ENCODE measurements at places on chromosomes 11 and 22. TPM values are rescaled to one million over a fixed set of nuclear protein-coding genes. Genes with fewer than 3 reads are reported as not detected.
A peak's percentile ranks its signal among the peaks of the same experiment; 100 is the strongest.

CALCA gene
- total RNA-seq: not detected

- no peak for DNase-seq
Observed at GRCh38 chr22:35510951-35511350, 29.7 kb upstream of the RASD2 start.

DNA sequence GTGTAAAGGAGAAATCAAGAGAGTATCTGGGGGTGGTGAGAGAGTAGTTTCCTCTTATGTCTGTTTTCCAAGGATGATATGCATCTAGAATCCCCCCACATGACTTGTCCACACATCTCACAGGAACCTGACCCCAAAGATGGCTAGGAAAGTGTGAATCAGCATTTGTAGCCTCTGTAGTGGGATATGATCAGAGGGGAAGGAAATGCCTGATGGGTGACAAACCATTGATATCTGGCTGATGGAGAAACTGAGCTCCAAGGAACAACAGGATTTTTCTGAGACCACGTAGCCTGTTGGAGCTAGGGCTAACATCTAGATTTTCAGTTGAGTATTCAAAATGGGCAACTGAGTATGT, 369.4 kb downstream of the DDX10 start:
- no peak for DNase-seq

DNA sequence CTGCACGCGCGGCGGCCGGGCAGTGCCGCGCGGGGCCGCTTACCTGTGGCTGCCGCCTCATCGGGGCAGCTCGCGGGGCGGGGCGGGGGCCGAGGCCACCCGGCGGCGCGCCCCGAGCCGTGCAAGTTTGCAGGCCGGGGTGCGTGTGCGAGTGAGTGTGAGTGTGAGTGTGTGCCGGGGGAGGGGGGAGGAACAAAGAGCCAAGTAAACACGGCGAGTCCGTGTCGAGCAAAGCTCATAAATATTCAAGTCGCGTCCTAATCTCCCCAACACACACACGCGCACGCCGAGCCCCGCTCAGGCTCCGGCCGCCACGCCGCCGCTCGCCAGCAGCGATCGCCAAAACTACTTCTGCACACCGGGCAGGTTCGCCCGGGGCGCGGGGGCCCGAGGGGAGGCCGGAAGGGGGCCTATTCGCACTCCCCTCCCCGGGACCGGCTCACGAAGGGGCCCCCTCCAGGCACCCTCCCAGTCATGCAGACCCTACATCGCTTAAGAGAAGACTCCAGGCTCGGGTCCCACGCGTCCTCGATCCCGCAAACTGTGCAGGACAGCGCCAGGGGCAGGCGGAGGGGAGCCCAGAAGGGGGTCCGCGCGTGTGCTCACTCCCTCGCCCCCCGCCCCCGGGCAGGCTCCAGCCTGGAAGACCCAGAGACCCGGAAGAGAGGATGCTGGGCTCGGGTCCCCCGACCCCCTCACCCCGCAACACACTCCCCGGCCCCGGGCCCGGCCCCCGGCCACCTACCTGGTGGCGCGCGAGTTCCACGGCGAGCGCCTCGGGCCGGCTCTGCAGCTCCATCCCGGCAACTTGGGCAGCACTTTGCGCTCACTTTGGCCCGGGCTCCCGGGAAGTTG, 827 bp downstream of the PHF21B start:
- no peak for DNase-seq

IGSF22 gene
- total RNA-seq: 0.94 TPM

CARD16 gene
- 10.9 TPM for total RNA-seq

DNA sequence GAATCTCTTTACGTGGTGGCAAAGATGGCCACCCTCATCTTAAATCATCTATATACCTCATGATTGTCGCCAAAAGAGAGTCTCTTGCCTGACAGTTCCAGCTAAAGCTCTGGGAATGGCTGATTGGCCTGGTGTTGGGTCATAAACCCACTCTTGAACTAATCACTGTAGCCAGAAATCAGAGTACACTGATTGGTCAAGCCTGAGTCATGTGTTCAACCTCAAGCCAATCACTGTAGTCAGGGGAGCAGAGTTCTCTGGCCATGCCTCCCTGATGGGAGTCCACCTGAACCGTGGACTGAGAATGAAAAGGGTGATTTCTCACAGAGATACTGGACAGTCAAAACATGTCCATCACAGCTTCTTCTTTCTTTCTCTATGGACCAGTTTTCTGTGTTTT, 45.8 kb downstream of the RCN1 start:
- no peak for DNase-seq

SMTNL1 gene
- not detected for total RNA-seq

ZP1 gene
- not detected for total RNA-seq

- no peak for DNase-seq
Observed at GRCh38 chr22:40922484-40923303, 28.5 kb upstream of the RBX1 start.

GRCh38 chr11:65579291-65579690, 3.4 kb downstream of the EHBP1L1 start:
- DNase-seq: no peak

GRCh38 chr11:68890490-68891231, 13.0 kb downstream of the MRPL21 start:
- DNase-seq: peak; percentile 91

- no peak for DNase-seq
Observed at GRCh38 chr11:110493346-110493745, 63.6 kb downstream of the FDX1 start.

MAPK8IP2 gene
- 0.57 TPM for total RNA-seq

- DNase-seq: no peak
Observed at GRCh38 chr11:64637334-64638017, 46.5 kb downstream of the SLC22A12 start.

SLC16A8 gene
- not detected for total RNA-seq

DNA sequence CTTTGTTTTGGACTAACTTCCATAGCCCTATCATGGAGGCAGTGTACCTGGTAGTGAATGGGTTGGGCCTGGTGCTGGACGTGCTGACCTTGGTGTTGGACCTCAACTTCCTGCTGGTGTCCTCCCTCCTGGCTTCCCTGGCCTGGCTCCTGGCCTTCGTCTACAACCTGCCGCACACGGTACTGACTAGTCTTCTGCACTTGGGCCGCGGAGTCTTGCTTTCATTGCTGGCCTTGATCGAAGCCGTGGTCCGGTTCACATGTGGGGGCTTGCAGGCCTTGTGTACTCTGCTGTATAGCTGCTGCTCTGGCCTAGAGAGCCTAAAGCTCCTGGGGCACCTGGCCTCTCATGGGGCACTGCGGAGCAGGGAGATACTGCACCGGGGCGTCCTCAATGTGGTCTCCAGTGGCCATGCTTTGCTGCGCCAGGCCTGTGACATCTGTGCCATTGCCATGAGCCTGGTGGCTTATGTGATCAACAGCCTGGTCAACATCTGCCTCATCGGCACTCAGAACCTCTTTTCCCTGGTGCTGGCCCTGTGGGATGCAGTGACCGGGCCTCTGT, 846 bp downstream of the RNF26 start:
- no peak for DNase-seq

GRCh38 chr22:27224485-27225374, 567.3 kb downstream of the MIAT start:
- DNase-seq: peak; percentile 47

DNA sequence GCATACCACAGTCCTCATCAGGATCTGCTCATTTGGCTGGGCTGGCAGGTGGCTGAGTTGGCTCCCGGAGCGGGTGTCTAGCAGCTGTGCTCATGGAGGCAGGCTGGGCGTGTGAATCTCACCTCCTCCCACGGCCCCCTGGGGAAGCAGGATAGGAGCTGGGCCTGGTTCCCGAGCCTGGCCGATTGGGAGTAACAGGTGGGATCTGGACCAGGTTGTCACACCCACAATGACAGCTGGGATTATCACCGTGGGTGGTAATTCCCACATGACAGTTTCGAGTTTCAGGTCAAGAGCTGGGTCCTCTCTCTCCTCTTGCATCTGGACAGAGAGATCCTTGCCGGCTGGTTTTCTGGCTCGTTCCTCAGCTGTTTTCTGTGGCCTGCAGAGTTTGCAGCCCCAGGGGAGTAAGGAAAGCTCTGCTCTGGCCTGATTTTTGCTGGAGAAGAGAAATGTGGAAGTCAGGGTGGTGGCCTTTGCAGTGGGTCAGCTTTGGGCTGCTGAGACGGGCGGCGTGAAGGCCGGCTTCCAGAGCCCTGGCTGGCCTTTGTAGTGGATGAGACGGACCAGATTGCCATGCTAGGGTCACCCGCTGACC, 57.0 kb downstream of the BCR start:
- DNase-seq: peak; percentile 91

DNA sequence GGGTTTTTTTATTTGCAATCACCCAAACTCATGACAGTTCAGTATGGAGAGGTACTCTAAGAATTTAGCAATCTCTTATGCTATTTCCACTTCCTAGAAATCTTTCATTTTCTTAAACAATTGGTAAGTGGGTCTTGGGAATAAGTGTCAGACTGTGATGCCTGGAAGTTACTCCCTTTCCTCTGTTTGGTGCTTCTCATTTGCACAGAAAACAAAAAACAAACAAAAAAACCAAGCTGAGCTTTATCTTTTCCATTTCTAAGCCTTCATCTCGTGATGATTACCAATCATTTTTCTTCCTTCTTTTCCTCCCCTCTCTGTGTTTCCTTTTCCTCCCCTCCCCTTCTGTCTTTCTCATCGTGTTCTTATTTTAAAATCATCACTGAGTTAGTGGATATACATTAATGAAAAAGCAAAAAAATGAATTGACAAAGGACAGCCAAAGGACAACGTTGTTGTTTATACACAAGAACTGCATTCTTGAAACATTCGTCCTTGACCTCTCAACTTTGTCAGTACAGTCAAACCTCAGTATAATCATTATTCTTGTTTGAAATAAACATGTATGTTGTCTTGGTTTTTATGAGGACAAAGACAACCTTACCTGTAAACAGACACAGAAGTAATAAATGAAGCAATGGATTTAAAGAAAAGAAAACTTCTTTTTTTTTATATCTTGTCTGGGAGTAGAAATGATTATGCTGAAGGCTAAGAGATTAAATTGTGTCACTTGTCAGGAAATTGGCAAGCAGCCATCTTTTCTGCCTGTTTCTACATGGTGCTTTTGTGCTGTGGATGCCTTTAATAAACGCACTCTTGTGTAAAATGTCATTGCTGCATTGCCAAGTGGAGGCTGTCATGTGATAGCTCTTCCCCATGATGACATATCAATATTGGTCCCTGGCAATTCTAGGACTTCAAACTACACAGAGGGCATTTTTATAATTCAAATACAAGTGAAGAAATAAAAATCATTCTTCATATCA, 803.2 kb upstream of the CCDC90B start:
- DNase-seq: no peak

GRCh38 chr22:36430863-36431262, 43.1 kb upstream of the MYH9 start:
- DNase-seq: no peak

TNNI2 gene
- not detected for total RNA-seq

DNA sequence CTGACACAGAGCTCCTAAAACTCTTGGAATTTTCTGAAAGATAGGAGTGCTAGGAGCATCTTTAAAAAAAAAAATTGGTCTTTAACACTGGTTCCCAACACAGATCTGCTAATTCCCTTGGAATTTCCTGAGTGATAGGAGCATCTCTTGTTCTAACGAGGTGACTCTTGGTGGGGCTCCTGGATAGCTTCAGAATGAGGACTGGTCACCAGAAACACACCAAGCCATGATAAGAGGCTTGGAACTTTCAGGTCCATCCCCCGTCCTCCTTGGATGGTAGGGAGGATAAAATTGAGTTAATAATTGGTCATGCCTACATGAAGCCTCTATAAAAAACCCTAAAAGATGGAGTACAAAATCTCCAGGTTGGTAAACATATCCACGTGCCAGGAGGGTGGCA, 64.5 kb upstream of the LDLRAD3 start:
- no peak for DNase-seq

DNA sequence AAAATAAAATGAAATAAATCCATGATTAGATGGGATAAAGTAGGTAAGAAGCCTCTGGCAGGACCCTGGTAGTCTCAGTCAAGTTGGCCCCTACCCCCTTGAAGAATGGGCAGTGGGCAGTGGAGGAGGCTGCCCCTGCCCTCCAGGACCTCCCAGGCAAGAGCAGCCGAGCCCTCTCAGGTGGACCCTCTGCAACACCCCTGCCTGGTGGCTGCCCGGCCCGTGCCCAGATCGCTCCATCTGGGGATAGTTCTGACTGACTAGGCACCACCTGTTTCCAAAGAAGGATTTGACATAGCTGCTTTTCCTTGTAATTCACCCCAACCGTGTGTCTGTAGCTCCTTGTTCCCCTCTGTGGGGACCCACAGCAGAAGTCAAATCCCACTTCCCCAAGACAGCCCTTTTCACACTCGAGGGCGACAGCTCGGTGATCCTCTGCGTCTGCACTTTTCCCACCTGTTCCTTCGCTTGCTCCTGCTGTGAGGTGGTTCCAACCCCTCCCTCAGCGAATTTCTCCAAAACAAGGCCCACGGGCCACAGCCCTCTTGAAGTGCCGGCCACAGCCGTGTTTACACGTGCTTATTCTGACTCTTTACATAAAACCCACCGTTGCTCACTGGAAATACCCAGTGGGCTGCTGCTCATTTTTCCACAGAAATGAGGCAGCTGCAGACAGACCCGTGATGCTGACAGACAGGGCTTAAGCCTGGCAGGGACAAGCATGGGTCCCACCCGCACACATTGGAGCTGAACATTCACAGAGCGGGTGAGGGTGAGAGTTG, 5.5 kb upstream of the TMPRSS13 start:
- DNase-seq: no peak

ZFTA gene
- 16.4 TPM for total RNA-seq

DNA sequence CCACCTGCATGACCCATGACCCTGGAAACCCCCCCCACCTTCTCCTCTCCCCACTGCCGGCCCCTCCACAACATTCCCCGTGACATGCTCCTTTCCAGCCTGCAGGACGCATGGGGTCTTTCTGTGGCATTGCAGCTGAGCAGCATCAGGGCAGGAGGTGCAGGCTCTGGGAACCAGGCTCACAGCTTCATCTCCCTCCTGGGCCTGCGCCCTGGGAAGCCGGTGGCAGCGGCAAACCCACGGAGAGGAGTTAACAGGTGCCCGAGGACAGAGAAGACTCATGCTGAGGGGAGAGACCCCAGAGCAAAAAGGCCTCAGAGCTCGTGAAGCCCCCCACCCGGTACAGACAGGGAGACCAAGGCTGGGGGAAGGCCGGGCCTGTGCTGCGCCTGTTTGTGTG, 32.2 kb downstream of the CDKN1C start:
- no peak for DNase-seq

GRCh38 chr11:13210424-13210823, 67.2 kb upstream of the BMAL1 start:
- peak; percentile 52 for DNase-seq

Measured in left ventricle myocardium superior (tissue), 1 donor.